ENCODE measurements at places on chromosomes 7 and 10.

DNA sequence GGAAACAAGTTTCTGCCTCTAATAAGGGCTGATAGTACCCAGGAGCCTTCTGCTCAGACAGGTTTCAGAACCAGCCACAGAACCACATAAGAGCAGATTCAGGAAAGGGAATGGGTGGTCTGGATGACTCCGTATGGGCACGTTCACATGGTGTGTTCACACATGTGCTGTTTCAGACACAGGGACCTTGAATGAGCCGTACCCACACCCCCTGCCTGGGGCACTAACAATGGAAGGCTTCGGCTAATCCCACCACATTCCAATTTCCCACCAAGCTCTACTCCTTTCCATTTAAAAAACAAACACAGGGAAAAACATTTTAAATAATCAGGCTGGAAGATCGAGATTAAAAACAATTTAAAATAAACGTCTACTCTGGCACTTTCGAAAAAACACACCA lies 217.3 kb downstream of the GRID1 start:
- no peak for DNase-seq

- DNase-seq = no peak
Measured at GRCh38 chr10:49751216-49751615, 10.9 kb downstream of the OGDHL start.

DNA sequence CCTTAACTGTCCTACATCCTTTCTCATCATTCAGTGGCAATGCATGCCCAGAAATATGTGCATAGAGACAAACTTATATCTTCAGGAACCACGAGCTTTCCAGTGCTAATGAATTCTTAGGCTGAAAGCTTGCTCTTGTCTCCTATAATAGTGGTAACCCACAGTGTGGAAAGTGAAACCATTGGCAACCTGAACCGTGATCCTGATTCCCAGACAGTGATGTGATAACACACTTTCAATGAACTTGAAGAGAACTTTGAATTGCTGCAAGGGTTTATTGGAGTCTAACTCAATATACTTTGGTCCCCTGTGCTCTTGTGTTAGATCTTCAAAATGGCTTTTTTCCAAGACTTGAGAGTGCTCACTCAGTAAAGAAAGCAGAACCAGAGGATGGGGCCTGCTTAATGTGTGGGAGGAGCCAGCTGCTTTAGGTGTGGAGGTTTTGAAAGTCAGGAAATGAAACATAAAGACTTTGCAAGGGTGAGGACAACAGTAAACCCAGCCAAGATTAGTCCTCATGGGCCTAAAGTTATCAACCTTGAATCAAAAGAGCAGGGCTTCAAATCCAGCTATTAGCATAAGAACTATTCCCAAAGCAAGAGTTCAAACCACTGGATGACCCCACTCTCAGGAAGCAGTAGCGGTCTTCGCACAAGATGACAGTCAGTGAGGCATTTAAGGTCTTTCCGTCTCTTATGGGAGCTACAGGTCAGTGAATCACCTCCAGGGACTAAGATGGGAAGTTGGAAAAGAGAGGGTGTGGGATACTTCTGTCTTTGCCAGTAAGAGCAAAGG lies 332.4 kb upstream of the NRP1 start:
- DNase-seq = no peak

- DNase-seq = no peak
Measured at GRCh38 chr7:142334236-142334635, 76.4 kb upstream of the PRSS58 start.

DNA sequence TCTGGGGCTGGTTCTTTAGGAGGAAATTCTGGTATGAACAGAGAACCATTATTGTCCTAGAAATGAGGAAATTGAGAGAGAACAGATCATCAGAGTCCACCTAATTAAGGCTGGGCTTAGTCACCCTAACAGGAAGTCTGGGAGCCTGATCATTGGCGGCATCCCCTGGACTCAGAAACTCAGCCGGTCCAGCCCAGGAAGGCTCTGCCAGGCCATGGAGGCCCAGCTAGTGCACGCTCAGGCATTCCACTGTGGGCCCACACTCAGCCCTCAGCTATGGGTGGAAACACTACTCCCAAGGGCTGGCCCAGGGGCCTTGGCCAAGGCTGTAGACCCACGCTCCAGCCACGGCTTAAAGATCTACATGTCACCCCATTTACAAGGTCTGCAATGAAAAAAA lies 109.2 kb downstream of the PTPN20 start:
- DNase-seq = no peak

- DNase-seq = no peak
Measured at GRCh38 chr7:83005410-83005809, 157.3 kb downstream of the PCLO start.

DNA sequence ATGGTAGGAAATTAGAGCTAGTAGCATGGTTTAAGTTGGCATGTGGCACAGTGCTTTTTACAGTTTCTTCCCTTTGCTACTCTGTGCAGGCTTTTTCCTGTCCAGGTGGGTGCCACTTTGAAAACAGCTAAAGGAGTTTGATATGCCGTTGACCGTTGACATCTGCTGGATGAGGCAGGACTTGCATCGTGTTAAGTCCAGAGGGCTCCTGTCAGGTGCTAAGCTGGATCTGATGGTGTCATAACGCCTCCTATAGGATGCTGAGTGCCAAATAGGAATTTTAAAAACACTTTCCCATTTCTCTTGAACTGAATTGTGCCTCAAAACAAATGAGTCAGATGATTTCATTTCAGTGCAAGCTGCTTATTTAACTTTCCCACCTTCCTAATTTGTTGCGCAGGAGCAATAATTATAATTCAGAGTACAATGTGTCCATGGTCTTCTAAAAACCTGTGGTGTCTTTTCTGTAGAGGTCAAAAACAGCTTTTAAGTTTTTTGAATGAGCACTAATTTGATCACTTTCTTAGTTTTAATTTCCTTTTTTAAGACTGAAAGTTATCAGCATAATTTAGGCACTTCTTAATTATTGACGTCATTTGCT lies 178.3 kb downstream of the CDCA7L start:
- DNase-seq = peak; percentile 77

DNA sequence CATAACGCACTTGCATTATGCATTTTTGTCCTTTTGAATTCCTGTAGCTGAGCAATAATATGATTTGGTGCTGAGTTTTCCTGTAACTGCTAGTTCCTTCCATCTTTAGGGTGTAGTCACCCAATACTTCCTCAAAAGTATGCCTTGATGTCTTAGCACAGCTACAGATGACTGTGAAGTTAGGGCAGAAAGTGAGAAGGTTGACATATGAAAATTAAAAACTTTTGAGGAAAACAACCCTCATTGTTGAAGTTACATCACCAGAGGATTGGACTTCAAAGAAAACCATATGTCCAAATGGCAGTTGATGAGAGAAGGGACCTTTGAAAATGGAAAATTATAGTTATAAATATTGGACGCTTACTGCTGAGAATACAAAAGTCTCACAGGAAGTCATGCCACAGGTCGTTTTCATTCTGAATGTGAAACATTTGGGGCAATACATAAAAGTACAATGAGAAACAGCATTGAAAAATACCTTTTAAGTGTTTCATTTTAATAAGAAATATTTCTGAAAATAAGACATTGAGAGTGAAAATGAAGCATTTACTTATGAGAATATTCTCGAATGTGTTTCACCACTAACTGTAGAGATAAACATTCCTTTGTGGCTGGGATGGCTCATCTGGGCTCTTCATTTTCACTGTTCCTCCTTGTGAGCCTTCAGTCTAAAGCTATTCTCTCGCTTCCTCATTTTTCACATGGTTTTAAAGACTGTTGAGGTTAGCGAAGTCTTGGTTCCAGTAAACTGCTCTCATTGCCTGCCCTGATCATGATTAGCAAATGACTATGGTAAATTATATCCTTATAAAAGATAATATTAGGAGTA lies 61.4 kb upstream of the NME8 start:
- DNase-seq = no peak

DNA sequence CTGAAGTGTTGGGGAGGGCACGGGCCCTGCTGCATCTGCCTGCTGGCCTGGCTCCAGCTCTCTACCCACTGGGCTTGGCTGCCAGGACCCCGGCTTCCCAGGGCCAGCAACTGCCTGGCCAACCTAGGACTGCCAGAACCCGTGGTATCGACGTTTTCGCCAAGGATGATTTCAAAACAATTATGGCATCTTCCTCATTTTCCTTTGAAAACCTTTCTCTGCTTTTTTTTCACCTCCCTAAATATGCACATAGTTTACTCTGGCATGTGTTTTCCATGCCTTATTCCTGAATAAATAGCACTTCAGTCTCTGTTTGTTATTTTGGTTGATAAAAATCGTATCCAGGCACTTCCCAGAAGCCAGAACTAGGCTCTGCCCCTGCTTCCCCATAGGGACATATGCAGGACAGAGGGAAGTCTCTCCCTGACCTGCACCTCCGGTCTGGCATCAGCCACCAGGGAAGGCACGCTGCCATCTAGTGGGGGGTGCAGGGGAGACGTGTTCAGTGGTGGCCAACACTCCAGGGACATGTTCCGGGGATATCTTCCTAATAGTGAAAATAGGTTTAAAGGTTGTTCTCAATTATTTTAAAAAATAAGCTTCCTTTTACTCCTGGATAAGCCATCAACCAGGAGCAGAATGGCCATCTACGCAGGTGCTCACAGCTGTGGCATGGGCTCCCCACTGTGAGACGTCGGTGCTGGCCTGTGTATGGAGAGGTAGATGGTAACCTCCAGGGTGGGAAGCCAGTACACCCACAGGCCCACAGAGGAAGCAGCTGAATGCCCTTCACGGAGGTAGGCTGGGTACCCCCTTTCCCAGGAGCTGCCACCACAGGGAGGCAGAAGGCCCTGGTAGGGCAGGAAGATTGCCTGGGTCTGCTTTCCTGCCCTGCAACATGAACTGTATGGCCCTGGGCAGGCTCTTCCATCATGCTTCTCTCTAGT lies 30.7 kb upstream of the ANTXRL start:
- no peak for DNase-seq

GRCh38 chr7:142569851-142570250 lies 179.4 kb upstream of the PRSS1 start:
- no peak for DNase-seq

GRCh38 chr7:149005427-149006344 lies 22.6 kb downstream of the PDIA4 start:
- no peak for DNase-seq

- no peak for DNase-seq
Measured at GRCh38 chr7:32108651-32109050, 38.4 kb upstream of the PDE1C start.

GRCh38 chr7:121061677-121062582 lies 73.4 kb downstream of the CPED1 start:
- no peak for DNase-seq
